Sigmoid colon (tissue), 7 donors: ENCODE measurements at places on chromosomes 16 and 17. TPM values are rescaled to one million over a fixed set of nuclear protein-coding genes. Genes with fewer than 3 reads are reported as not detected.

GRCh38 chr17:48717367-48718226, 4.7 kb downstream of the PRAC1 start:
- H3K36me3 ChIP-seq = no peaks in the 10 kb centered on the region
- H3K27me3 ChIP-seq = peaks cover 97% of the 10 kb centered on the region
- no peak overlapping the region for H3K27ac ChIP-seq
- peak; percentile 9 for DNase-seq

The MMP2 gene
- 280 TPM for total RNA-seq

The TMEM235 gene
- not detected for total RNA-seq

The COX10 gene
- 16.6 TPM for total RNA-seq

- H3K27me3 ChIP-seq = no peaks in the 10 kb centered on the region
- no peak for DNase-seq
- H3K36me3 ChIP-seq = no peaks in the 10 kb centered on the region
- no peak overlapping the region for H3K27ac ChIP-seq
- peaks cover 5% of the 10 kb centered on the region for H3K4me1 ChIP-seq
Observed at GRCh38 chr17:27346228-27346899, 52.5 kb downstream of the WSB1 start.

- no peak overlapping the region for H3K4me3 ChIP-seq
- no peaks in the 10 kb centered on the region for H3K4me1 ChIP-seq
- peaks cover 64% of the 10 kb centered on the region for H3K36me3 ChIP-seq
Observed at GRCh38 chr17:67891481-67892119, 66.3 kb downstream of the BPTF start.

DNA sequence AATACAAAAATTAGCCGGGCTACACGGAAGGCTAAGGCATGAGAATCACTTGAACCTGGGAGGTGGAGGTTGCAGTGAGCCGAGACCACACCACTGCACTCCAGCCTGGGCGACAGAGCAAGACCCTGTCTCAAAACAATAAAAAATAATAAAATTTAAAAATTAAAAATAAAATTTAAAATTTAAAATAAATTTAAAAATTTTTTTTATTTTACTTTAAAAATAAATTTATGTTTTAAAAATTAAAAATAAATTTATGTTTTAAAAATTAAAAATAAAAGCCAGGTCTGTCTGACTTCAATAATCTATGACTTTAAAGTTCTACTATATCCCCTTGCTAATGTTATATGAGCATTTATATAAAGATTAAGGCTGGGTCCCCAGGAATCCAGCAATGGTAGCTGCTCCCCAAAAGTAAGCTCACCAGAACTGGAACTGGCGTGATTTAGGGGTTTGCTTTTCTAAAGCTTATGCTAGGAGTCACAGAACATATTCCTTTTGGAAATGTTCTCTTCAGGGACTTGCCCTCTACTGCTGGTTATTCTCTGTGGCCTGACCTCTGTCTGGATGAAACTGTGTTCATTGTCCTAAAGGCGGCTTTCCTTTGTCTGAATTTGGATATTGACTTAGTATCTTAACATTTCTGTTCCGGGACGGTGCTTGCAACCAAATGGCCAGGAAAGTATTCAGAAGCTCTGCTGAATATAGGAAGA, 140.2 kb upstream of the NOL11 start:
- H3K4me3 ChIP-seq = no peak overlapping the region
- H3K27me3 ChIP-seq = no peaks in the 10 kb centered on the region

DNA sequence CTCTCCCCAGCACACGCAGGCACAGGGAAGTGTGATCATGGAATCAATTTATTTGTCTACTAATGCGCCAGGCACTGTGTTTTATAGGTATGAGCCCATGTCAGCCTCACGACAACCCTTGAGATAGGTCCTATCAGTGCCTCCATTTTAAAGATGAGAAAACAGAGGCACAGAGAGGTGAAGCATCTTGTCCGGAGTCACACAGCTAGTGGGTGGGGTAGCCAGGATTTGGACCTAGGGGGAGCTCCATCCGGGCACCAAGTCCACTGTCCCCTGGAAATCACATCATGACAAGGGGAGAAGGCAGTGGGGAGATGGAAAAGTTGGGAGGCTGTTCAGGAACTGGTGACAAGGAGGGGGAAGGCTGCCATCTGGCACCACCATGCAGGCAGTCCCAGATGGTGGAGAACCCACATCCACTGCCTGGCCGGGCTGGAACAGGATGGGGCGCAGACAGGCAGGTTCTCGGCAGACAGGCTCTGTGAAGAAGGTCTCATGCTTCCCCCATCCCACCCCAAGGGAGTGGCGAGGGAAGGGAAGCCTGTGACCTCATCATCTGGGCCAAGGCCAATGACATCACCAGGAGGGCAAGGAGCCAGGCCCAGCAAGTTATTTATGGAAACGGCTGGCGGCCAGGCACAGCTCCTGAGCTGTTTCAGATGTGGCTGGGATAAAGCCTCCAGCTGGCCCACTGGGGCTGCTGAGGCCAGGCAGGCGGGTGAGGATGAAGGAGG, 126.0 kb upstream of the SDK2 start:
- peaks cover 18% of the 10 kb centered on the region for H3K4me1 ChIP-seq
- H3K4me3 ChIP-seq = no peak overlapping the region

- no peaks in the 10 kb centered on the region for H3K27me3 ChIP-seq
- H3K4me1 ChIP-seq = no peaks in the 10 kb centered on the region
- no peaks in the 10 kb centered on the region for H3K36me3 ChIP-seq
- DNase-seq = no peak
Observed at GRCh38 chr17:2089021-2089422, 34.1 kb downstream of the HIC1 start.

DNA sequence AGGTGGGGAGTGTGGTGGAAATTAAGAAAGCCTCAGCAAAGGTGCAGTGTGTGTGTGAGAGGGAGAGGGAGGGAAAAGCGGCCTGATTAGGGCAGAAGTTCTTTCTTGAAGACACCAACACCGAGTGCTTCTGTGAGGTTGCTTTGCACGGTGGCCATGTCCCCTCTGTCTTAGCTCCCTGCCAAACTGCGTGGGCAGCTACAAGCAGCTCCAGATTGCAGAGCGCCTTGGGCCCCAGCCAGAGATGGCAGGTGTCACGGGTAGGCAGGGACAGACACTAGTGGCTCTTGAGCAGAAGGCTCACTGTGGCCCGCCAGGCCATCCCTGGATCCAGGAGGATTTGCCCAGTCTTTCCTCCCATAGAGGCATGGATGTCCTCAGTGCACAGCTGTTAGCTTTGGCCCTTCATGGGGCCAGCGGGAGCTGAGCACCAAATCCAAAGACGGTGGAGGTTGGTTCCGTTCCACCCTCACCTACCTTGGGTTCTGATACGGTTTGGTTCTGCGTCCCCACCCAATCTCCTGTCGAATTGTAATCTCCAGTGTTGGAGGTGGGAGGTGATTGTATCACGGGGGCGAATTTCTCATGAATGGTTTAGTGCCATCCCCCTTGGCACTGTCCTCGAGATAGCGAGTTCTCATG, 21.4 kb downstream of the KIAA0513 start:
- peaks cover 31% of the 10 kb centered on the region for H3K4me1 ChIP-seq
- DNase-seq = no peak
- no peak overlapping the region for H3K4me3 ChIP-seq
- H3K36me3 ChIP-seq = no peaks in the 10 kb centered on the region
- H3K27ac ChIP-seq = no peak overlapping the region

DNA sequence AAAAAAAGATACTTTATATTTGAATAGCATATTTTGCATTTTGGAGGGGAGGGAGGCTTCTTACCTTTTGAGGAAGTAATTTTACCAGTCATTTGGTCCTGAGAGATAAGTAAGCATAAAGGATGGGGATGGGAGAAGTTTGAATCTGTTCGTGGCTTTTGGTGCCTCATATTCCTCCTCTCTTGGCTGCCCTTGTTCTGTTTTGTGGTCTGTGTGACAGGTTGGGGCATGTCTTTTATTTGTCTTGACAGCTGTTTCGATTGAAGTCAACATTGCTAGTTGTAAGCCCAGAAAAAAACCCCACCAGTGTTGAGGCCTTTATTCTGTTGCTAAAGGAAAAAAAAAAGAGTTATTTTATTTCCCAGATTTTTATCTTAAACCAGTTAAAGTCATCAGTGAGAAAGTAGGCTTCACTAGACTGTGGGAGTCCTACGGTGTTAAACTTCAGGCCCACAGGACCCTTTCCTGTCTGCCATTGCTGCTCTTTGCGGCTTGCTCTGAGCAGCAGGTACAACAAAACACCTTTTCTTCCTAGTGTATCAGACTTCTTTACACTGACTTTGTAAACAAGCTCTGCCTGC, 11.4 kb downstream of the SLC7A6 start:
- H3K27ac ChIP-seq = peak overlapping the region; percentile 71
- no peak for DNase-seq
- H3K4me1 ChIP-seq = no peaks in the 10 kb centered on the region
- no peak overlapping the region for H3K4me3 ChIP-seq

DNA sequence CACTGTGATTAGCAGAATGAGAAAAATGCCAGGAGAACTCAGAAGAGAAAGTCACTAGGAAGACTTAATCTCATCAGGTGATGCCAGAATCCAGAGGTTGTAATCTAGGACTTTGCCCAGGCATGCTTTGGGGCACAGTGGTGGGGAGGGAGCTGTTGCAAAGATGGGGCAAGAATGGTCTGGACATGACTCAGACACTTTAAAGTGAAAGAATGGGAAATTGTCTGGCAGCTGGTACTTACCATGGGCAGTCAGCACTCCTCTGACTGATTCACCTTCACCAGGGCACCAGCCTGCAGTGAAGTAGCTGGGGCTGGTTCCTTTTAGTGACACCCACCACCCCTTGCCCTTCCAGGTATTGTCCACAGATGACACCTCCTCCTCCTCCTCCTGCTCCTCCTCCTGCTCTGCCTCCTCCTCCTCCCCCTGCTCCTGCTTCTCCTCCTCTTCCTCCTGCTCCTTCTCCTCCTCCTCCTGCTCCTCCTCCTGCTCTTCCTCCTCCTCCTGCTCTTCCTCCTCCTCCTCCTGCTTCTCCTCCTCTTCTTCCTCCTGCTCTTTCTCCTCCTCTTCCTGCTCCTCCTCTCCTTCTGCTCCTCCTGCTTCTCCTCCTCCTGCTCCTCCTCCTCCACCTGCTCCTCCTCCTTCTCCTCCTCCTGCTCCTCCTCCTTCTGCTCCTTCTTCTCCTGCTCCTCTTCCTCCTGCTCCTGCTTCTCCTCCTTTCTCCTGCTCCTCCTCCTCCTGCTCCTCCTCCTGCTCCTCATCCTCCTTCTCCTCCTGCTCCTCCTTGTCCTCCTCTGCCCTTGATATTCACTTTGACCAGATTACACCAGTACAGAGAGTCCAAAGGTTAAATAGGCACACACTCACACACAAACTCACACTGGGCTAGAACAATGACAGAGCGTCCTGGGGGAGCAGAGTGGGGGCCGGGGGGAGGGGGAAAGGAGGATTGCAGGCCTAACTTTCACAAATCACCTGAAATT, at the start of gene CHD9NB:
Gene CHD9NB, minus strand, starts transcription at position 379 of the 983 bp plus-strand sequence. CDS start 8,739 bp downstream, outside the sequence.
- H3K27ac ChIP-seq = no peak within 1 kb of the TSS
- no peaks in the 10 kb centered on the region for H3K27me3 ChIP-seq
- no peaks in the 10 kb centered on the region for H3K36me3 ChIP-seq
- DNase-seq = peak; percentile 51

The FBXL16 gene
- total RNA-seq = 1.6 TPM

The MYH3 gene
- total RNA-seq = 108 TPM

GRCh38 chr16:50273888-50274325, 7.6 kb downstream of the ADCY7 start:
- H3K4me3 ChIP-seq = no peak overlapping the region
- no peaks in the 10 kb centered on the region for H3K36me3 ChIP-seq
- H3K27ac ChIP-seq = peak overlapping the region; percentile 53
- DNase-seq = no peak

- no peaks in the 10 kb centered on the region for H3K36me3 ChIP-seq
- no peak overlapping the region for H3K27ac ChIP-seq
Observed at GRCh38 chr16:72637306-72637705, 410.6 kb downstream of the ZFHX3 start.

The SHISA9 gene
- total RNA-seq = 3.1 TPM

The PSME3IP1 gene
- 73.8 TPM for total RNA-seq

DNA sequence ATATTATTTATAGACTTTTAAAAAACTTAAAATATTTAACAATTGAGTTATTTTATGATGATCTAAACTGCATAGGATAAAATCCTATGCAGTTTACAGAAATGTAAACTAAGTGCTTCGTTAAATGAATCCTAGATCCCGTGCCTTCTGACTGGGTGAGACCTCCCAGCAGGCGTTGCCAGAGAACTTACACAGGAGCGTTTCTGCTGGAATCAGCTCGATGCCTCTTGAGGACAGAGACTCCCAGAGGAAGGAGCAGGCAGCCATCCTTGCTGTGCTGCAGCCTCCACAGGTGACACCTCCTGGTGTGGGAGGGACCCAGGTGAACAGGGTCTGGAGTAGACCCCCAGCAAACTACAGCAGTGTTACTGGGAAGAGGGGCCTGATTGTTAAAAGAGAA, 160.4 kb downstream of the WWOX start:
- H3K36me3 ChIP-seq = no peaks in the 10 kb centered on the region
- no peak overlapping the region for H3K4me3 ChIP-seq
- DNase-seq = no peak
- no peaks in the 10 kb centered on the region for H3K27me3 ChIP-seq
- H3K4me1 ChIP-seq = no peaks in the 10 kb centered on the region
- H3K27ac ChIP-seq = no peak overlapping the region

DNA sequence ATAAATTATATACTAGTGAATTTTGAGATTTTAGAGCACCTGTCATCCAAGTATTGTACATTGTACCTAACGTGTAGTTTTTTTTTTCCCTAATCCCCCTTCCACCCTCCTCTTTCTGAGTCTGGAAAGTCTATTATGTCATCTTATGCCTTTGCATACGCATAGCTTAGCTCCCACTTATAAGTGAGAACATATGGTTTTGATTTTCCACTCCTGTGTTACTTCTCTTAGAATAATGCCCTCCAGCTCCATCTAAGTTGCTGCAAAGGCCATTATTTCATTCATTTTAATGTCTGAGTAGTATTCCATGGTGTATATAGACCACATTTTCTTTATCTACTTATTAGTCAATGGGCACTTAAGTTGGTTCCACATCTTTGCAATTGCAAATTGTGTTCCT, 177.0 kb upstream of the C16orf82 start:
- H3K4me1 ChIP-seq = no peaks in the 10 kb centered on the region
- H3K27me3 ChIP-seq = no peaks in the 10 kb centered on the region
- no peak for DNase-seq
- H3K4me3 ChIP-seq = no peak overlapping the region

GRCh38 chr17:72510351-72511016, 389.7 kb downstream of the SOX9 start:
- DNase-seq = no peak
- H3K36me3 ChIP-seq = no peaks in the 10 kb centered on the region
- no peaks in the 10 kb centered on the region for H3K4me1 ChIP-seq

The GAA gene
- 67.6 TPM for total RNA-seq

The GCSH gene
- total RNA-seq = 20.1 TPM

The GPR179 gene
- not detected for total RNA-seq

The NTN3 gene
- total RNA-seq = 0.83 TPM

DNA sequence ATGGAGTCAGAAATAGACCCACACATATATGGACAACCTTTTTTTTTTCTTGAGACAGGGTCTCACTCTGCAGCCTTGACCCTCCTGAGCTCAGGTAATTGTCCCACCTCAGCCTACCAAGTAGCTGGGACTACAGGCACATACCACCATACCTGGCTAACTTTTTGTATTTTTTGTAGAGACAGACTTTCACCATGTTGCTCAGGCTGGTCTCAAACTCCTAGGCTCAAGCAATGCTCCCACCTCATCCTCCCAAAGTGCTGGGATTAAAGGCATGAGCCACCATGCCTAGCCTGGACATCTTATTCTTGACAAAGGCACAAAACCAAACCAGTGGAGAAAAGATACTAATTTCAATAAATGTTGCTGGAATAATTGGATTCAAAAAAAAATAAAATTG, 14.7 kb upstream of the NACA2 start:
- no peaks in the 10 kb centered on the region for H3K27me3 ChIP-seq
- no peak for DNase-seq
- H3K36me3 ChIP-seq = no peaks in the 10 kb centered on the region
- no peak overlapping the region for H3K4me3 ChIP-seq
- H3K27ac ChIP-seq = no peak overlapping the region

- H3K36me3 ChIP-seq = no peaks in the 10 kb centered on the region
- H3K4me3 ChIP-seq = no peak overlapping the region
- H3K27me3 ChIP-seq = no peaks in the 10 kb centered on the region
- DNase-seq = no peak
- no peaks in the 10 kb centered on the region for H3K4me1 ChIP-seq
Observed at GRCh38 chr16:82439678-82440293, 187.0 kb upstream of the CDH13 start.
